ENCODE measurements at places on chromosomes 7 and 10.

DNA sequence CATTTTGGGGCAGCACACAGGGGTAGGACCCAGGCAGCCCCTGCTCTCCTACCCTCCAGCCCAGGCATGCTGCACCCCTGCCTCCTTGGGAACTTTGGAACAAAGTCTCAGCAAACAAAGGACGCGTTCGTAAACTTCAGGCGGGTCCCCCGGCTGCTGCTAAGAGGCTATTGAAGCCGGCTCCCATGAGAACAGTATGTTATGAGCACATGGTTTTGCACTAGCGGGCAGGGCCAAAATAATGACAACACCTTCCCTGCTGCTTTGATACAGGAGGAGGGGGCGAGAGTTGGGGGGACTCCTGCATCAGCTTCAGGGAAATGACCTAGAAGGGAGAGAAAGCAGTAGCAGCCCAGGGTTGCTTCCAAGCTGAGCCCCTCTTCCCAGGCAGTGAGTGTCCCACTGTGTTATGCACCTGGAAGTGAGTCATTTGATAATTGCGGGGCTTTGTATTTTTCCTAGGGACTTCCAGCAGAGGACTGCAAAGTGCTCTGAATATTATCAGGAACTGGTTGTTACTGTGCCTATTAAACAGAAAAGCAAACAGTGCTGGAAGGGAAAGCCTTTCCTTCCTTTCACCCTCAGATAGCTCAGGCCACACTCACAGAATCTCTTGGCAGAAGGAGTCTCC, 6.9 kb downstream of the ITPRIP start:
- peak; percentile 67 for DNase-seq

DNA sequence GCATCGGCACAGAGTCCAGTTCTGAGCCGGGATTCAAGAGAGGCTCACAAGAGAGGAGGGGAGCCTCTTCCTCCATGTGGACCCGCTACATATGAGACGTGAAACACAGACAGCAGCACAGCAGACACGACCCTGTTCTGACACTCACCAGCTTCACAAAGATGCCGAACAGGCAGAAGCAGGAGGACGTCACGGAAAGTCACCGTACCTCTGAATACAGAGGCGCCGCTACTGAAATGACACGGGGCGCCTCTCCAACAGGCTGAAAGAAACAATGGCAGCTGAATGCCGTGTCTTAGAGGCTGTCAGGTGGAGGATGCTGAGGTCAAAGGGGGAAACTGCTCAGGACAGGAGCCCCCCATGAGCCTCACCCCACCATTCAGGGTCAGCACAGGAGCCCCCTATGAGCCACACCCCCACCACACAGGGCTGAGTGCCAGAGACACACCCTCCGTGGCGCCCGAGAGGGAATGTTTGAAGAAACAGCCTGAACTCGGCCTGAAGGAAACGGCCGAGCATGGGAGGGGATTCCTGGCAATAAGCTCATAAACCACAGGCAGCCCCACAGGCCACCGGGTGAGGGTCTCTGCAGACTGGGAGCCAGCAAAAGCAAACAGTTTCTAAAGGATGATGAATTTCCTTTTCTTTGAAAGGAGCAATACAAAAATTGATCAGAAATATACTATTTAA, 510.3 kb downstream of the PTPRN2 start:
- no peak for DNase-seq

DNA sequence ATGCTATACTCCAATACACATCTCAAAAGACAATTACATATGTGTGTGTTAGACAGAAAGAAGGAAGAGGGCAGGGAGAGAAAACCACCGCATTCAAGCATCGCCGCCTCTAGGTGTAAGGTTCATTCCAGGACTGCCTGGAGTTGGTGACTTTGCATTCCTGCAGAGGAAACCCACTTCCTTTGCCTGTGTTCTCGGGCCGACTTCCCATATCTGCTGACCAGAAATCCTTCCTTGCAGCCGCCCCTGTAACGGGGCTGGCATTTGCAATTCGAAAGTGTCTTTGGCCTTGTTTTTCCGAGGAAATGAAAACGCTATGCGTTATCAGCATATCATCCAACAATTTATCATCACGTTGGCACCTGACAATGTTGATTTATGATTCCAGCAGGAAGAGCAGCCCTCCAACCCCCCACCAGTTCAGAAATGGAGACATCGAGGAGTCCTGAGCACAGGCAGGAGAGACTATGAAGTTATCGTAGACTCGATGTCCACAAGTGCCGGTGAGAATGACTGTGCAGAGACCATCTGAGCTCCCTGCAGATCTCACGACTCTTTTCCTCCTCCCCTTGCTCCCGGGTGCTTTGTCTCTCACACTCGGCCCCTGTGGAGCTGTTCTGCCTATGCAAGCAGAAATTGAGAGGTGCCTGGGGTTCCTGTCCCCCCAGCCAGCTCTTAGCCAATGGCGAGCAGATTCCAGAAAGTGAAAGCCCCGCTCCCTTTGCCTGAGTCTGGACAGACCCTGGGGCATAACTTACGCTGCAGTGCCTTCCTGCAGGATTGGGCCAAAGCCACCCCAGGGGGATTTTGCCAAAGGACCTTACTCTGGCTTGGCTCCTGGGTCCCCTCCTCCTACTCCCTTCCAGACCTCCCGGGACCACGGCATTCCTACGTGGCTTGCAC, 68.9 kb upstream of the FOXK1 start:
- no peak for DNase-seq

DNA sequence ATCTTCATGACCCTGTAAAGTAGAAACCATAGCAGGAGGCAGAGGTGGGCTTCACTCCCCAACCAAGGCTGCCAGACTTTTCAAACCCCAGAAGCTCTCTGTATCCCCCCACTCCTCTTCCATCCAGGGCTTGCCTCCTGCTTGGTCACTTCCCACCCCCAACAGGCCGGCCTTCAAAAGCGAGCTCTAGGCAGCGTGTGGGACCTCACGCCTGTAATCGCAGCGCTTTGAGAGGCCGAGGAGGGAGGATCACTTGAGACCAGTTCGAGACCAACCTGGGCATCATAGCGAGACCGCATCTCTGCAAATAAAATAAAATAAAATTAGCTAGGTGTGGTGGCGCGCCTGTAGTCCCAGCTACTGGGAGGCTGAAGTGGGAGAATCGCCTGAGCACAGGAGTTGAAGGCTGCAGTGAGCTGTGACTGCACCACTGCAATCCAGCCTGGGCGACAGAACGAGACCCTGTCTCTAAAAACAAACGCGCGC, 743 bp upstream of the POR start:
- DNase-seq = no peak

GRCh38 chr10:115045499-115045898, 47.7 kb upstream of the ATRNL1 start:
- no peak for DNase-seq

GRCh38 chr7:47521011-47521795, 60.7 kb downstream of the TNS3 start:
- DNase-seq = no peak

DNA sequence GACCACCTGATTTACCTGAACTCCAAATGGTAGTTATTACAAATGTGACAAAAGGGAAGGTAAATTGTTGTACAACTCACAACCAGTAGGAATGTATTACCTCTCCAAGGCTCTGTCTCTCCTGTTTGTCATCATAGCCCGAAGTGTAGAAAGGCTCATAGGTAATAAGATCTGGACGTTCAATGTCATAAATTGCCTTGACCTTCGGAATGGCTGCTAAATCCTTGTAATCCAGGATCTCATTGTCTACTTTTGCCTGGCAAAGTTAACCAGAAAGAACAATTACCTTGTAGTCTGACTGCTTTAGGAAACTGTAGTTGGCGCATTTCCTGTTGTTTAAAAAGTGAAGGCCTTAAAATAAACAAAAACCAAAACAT, 68.6 kb upstream of the AFAP1L2 start:
- no peak for DNase-seq

DNA sequence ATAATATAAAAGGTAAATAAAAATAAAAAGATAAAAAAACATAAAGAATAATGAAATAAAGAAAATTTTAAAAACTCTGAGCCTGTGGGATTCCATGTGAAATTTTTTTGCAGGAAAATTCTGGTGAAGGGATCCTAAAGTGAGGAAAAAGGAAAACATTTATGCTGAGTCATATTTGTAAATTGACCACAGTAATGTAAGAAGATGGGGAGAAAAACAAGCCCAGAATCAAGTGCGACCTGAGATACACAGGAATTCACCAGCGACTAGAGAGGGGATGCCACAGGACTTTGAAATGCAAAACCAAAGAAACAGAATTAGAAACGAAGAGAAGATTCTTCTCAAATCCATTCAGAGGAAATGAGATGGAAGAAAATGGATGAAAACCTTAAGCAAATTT, 133.8 kb upstream of the PFKP start:
- no peak for DNase-seq

DNA sequence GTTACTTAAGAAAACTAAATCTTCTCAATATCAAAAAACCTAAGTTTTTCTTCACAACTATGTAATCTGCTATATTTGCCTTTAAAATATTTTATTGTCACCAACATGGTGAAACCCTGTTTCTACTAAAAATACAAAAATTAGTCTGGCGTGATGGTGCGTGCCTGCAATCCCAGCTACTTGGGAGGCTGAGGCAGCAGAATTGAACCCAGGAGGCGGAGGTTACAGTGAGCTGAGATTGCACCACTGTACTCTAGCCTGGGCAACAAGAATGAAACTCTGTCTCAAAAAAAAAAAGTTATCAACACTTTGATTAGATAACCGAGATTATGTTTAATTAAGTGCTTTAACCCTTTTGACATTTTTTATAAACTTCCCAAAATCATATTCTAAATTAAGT, 28.3 kb upstream of the CLDN4 start:
- DNase-seq = no peak

DNA sequence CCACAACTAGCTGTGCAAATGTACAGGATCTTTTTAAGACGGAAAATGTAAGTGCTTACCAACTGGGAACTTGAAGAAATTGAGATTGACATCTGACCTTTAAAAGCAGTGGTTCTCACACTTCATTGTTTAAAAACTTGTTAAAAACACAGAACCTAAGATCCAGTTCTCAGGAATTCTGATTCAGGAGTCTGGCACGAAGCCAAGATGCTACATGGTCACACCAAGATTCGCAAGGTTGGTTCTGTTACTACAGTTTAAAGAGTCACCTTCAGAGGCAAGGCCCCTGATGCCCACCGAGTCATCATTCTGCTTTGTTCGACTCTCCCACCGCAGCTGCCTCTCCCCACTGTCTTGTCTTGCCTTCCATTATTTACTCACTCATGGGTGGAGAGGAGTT, 113.3 kb downstream of the GLI3 start:
- no peak for DNase-seq

- no peak for DNase-seq
Measured at GRCh38 chr7:3960050-3960763, 659.2 kb downstream of the SDK1 start.

DNA sequence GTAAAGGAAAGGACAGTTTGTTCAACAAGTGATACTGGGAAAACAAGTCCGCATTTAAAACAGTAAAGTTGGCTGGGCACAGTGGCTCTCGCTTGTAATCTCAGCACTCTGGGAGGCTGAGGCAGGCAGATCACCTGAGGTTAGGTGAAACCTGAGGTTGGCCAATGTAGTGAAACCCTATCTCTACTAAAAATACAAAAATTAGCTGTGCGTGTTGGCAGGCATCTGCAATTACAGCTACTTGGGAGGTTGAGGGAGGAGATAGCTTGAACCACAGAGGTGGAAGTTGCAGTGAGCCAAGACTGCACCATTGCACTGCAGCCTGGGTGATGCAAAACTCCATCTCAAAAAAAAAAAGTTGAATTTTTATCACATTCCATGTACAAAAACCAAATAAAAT, 35.7 kb downstream of the ZNF92 start:
- no peak for DNase-seq

GRCh38 chr7:140041659-140042385, 20.9 kb downstream of the PARP12 start:
- no peak for DNase-seq

DNA sequence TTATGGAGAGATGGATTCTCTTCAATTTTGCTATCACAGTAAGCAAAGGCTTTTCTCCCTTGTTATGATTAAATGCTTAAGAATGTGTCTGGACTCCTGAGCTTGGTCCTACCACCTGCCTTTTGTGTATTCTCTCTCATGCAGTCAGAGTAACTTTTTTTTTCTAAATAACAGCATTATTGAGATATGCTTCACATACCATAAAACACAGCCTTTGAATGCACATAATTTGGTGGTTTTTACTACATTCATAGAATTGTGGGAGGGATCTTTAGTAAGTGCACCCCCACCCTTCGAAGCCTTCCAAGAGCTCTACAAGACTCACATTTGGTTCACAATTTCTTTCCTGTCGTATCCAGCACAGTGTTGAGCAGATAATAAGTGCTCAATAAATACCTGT, 175.5 kb downstream of the ADAM12 start:
- DNase-seq = no peak

DNA sequence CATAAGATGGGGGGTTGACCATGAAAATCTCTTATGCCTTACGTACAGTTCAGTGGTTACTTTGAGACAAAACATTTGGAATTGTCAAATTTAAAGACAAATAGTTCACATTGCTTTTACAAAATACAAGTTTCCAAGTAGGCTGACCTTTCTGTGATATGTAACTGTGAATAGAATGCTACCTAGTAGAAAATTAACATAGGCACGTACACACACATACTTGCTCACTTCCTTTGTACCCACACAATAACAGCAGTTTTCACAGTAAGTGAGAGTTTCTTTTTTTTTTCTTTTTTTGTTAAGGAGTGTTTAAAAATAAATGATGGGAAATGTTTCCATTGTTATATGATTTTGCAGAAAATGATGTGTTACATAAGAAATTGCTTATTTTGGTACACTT, 53.3 kb upstream of the SP8 start:
- no peak for DNase-seq

DNA sequence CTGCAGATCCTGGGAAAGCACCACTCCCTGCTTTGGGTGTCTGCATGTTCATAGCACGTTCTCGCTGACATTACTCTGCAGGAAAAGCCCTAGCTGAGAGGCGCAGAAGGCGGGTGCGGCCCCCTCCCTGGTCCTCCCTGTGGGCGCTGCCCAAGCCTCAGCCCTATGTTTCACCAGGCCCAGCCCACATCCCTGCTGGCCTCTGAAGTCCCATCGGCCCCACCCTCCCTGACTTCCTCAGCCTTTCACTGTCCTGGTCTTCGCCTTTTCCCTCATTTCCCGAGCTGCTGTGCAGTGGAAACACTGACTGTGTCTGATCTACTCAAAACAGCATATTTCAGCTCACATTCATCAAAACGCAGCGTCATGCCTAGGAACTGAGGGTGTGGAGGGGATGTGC, 36.3 kb upstream of the DIP2C start:
- peak; percentile 47 for DNase-seq

DNA sequence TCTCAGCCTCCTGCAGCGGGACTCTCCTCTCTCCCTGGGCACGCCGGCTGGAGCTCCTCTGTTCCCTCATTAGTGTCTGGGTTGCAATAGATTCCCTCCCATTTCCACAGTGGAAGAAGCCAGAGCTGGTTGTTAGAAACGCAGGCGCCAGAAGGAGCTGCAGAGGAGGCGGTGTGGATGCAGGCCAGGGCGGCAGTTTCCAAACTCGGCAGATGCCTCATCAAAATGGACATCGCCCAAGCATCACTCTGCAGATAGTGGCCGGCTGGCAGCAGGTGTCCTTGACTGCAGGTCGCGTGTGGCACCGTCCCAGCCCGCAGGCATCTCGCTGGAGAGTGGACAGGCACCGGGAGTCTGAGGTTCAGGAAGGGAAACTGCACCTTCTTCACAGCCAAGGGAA, 201.8 kb downstream of the TCERG1L start:
- no peak for DNase-seq

Data from HFFc6 (cell line).